Left ventricle myocardium inferior (tissue), 1 donor: ENCODE measurements at places on chromosomes 16 and 17.

DNA sequence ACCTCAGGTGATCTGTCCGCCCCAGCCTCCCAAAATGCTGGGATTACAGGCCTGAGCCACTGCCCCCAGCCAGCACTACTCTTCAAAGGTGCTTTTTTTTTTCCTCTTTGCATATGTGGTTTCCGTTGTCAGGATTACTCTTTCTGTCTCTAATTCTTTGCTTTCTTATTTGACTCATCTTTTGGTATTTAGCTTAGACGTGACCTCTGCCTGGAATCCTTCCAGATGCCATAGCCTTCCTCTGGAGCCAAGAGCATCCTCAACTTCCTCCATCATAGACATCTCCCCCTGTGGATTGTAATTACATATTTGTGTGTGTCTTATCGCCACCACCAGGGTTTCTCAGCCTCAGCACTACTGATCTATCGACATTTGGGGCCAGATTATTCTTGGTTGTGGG, 84.4 kb upstream of the XYLT1 start:
- H3K4me3 ChIP-seq, result no peak overlapping the region
- no peaks in the 10 kb centered on the region for H3K4me1 ChIP-seq
- peaks cover 82% of the 10 kb centered on the region for H3K27me3 ChIP-seq
- no peak overlapping the region for H3K27ac ChIP-seq
- H3K36me3 ChIP-seq, result no peaks in the 10 kb centered on the region

DNA sequence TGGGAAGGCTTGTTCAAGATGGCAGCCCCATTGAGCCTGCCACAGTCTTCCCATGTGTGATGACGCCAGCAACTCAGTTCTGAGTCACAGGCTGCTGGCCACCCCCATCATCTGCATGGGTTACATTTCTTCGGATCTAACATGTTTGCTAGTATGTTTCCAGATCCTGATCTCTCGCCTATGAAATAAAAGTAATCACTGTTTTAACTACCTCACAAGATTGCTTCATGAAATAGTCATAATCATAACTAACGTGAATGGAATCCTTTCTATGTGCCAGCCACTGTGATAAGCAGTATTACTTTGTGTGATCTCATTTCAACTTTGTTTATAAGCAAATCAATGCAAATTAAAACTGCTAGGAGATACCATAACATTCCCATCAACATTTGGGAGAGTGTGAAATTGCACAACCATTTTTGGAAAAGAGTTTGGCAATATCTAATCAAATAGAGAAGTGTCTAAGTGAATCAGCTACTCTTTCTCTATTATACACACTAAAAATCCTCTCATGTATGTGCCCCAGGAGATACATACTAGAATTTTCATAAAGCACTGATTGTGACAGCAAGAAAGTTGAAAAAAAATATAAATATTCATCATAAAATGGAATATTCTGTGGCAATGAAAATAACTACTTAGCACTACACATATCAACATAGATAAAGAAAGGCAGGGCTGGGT, 300.2 kb upstream of the IRX5 start:
- H3K27ac ChIP-seq, result no peak overlapping the region
- H3K4me1 ChIP-seq, result no peaks in the 10 kb centered on the region
- no peaks in the 10 kb centered on the region for H3K27me3 ChIP-seq
- DNase-seq, result no peak

DNA sequence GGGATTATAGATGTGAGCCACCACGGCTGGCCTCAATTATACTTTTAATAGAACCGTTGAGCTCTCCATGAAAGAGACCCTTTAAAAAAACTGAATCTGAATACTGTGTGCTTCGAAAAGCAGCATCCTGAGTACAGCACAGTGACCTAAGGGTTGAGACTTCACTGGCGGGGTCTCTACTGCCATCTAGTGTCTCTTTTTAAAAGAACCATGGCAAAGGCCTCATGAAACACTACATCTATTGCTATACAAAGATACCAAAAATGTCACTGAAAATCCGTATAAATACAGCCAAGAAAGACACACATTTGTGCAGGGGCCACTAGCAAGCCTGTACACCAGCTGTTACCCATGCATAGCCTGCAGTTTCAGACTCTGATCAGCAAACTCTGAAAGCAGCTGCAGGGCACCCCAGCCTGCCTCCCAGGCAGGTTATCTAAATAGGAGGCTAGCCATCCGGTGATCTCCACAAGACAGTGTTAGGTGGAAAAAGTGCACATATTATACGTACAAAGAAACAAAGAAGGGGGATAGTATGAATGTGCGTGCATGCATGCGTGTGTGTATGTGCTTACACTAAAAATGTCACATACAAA, 35.3 kb downstream of the NPLOC4 start:
- peaks cover 88% of the 10 kb centered on the region for H3K36me3 ChIP-seq
- no peaks in the 10 kb centered on the region for H3K27me3 ChIP-seq
- DNase-seq, result no peak
- H3K4me3 ChIP-seq, result no peak overlapping the region
- H3K27ac ChIP-seq, result no peak overlapping the region

DNA sequence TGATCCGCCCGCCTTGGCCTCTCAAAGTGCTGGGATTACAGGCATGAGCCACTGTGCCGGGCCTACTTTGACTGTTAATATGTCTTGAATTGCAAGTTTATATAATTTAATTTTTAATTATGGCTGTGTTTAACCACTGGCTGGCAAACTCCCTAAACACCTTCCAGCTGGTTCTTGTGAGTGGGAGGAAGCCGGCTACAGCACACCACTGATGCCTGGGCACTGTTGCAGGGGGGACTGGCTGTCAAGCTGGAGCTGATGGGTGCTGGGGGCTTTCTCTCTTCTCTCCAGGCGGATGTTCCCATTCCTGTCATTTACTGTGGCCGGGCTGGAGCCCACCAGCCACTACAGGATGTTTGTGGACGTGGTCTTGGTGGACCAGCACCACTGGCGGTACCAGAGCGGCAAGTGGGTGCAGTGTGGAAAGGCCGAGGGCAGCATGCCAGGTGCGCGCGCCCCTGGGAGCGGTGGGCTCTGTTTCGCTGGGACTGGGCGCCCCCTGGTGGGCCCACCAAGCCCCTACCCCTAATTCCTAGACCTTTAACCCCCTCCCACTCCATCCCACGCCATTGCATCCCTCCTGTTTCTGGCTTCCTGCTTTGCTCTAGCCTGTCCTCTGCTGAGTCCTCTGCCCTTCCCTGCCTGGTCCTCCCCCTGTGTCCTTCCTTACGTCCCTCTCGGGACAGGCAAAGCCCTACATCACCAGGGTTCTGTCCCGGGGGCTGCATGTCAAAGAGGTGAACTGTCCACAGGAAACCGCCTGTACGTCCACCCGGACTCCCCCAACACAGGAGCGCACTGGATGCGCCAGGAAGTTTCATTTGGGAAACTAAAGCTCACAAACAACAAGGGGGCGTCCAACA, 9.5 kb downstream of the TBX21 start:
- no peaks in the 10 kb centered on the region for H3K4me1 ChIP-seq
- H3K27ac ChIP-seq, result no peak overlapping the region
- no peaks in the 10 kb centered on the region for H3K36me3 ChIP-seq
- no peak for DNase-seq

- no peak for DNase-seq
- no peak overlapping the region for H3K27ac ChIP-seq
- no peaks in the 10 kb centered on the region for H3K36me3 ChIP-seq
- H3K4me3 ChIP-seq, result no peak overlapping the region
Measured at GRCh38 chr16:19948186-19949104, 63.8 kb upstream of the GPRC5B start.

GRCh38 chr16:49716339-49716934, 139.5 kb downstream of the ZNF423 start:
- no peaks in the 10 kb centered on the region for H3K36me3 ChIP-seq
- no peak for DNase-seq
- no peak overlapping the region for H3K4me3 ChIP-seq
- H3K27me3 ChIP-seq, result no peaks in the 10 kb centered on the region

DNA sequence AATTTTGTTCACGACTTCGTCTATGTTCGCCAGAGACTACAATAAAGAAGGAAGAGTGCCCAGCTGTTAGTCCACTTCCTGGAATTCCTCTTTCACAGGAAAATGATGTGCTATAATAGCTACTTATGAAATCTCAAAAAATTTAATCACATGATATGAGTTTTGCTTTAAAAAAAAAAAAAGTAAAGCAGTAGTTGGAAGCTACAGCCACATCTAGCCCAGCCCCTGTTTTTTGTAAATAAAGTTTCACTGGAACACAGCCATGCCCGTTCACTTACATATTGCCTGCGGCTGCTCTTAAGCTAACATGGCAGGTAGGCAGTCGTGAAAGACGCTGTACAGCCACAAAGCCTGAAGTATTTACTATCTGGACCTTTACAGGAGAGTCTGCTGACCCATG, 15.3 kb downstream of the VPS53 start:
- peaks cover 49% of the 10 kb centered on the region for H3K36me3 ChIP-seq
- peaks cover 21% of the 10 kb centered on the region for H3K4me1 ChIP-seq
- no peaks in the 10 kb centered on the region for H3K27me3 ChIP-seq
- H3K4me3 ChIP-seq, result no peak overlapping the region

- H3K36me3 ChIP-seq, result peaks cover 55% of the 10 kb centered on the region
- peak overlapping the region; percentile 84 for H3K4me3 ChIP-seq
- H3K27ac ChIP-seq, result peak overlapping the region; percentile 96
- DNase-seq, result peak; percentile 85
- H3K4me1 ChIP-seq, result peaks cover 94% of the 10 kb centered on the region
- peaks cover 75% of the 10 kb centered on the region for H3K27me3 ChIP-seq
Measured at GRCh38 chr17:2058586-2059546, 4.0 kb downstream of the HIC1 start.

- H3K27ac ChIP-seq, result peak overlapping the region; percentile 6
- DNase-seq, result no peak
- peak overlapping the region; percentile 79 for H3K4me3 ChIP-seq
- H3K36me3 ChIP-seq, result no peaks in the 10 kb centered on the region
Measured at GRCh38 chr17:44362949-44363612, 572 bp downstream of the FAM171A2 start.

DNA sequence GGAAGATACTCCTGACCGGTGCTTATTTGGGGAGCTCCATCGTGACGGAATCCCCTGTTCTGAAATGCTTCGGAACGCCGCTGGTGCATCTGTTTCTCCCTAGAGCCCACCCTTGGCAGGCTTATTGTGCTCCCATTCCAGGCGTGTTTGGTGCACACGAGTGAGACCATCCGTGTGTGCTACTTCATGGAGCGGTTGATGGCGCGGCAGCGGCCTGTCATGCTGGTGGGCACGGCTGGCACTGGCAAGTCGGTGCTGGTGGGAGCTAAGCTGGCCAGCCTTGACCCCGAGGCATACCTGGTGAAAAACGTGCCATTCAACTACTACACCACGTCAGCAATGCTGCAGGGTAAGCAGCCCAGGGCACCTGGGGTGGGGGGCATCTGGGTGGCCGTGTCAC, 170.7 kb downstream of the DNAH9 start:
- peaks cover 9% of the 10 kb centered on the region for H3K4me1 ChIP-seq
- no peak overlapping the region for H3K4me3 ChIP-seq
- H3K36me3 ChIP-seq, result no peaks in the 10 kb centered on the region
- no peak overlapping the region for H3K27ac ChIP-seq
- no peak for DNase-seq

DNA sequence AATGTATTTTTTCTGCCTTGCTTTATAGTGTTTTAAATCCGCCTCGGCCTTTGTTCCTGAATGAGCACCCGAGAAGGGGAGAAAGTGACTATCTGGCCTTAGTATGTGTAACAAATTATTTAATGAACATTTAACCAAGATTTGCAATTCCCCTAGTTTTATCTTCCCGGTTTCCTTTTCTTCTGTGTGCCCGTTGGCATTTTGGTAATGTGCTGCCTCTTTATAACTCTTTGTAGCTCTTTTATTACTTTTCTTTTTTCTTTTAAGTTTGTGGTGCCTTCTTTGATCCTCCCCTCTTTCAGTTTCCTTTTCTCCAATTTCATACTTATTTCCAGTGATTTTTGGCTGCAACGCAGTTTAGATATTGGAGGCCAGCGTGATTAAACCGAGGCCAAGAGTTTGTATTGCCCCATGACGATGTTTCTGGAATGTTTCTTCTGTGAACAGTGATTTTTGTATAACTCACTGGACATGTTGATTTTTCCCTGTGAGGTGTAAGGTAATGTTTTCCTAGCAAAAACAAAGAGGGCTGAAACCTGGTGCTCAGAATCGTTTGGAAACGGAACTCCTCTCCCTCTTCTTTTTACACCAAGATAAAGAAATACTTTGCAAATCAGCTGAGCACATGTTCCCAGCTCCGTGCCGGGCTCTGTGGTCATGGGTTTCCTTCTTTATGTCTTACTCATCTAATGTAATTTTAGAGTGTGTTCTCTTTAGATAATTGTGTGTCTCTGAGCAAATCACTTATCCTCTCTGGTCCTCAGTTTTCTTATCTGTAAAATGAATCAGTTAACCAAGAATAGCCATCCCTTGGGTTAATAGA, 344.3 kb downstream of the WWOX start:
- no peak overlapping the region for H3K27ac ChIP-seq
- H3K27me3 ChIP-seq, result no peaks in the 10 kb centered on the region
- DNase-seq, result no peak
- peak overlapping the region; percentile 14 for H3K4me3 ChIP-seq
- H3K36me3 ChIP-seq, result no peaks in the 10 kb centered on the region

- no peaks in the 10 kb centered on the region for H3K4me1 ChIP-seq
- H3K27me3 ChIP-seq, result peaks cover 19% of the 10 kb centered on the region
- H3K4me3 ChIP-seq, result no peak overlapping the region
- no peak overlapping the region for H3K27ac ChIP-seq
Measured at GRCh38 chr16:22789281-22789945, 24.5 kb upstream of the HS3ST2 start.

- H3K4me3 ChIP-seq, result no peak overlapping the region
- no peaks in the 10 kb centered on the region for H3K36me3 ChIP-seq
- H3K27ac ChIP-seq, result no peak overlapping the region
- no peak for DNase-seq
- H3K27me3 ChIP-seq, result peaks cover 39% of the 10 kb centered on the region
- H3K4me1 ChIP-seq, result no peaks in the 10 kb centered on the region
Measured at GRCh38 chr16:12613131-12613991, 190.3 kb downstream of the CPPED1 start.

- H3K27ac ChIP-seq, result no peak overlapping the region
- no peaks in the 10 kb centered on the region for H3K27me3 ChIP-seq
- H3K36me3 ChIP-seq, result peaks cover 12% of the 10 kb centered on the region
- no peak overlapping the region for H3K4me3 ChIP-seq
- no peaks in the 10 kb centered on the region for H3K4me1 ChIP-seq
Measured at GRCh38 chr17:36972186-36972700, 23.5 kb downstream of the AATF start.

- H3K4me1 ChIP-seq, result no peaks in the 10 kb centered on the region
- no peaks in the 10 kb centered on the region for H3K27me3 ChIP-seq
- H3K27ac ChIP-seq, result no peak overlapping the region
- H3K36me3 ChIP-seq, result peaks cover 48% of the 10 kb centered on the region
- H3K4me3 ChIP-seq, result no peak overlapping the region
- DNase-seq, result no peak
Measured at GRCh38 chr16:90032674-90033331, 13.5 kb upstream of the DBNDD1 start.
